ENCODE measurements at places on chromosomes 4 and X.

DNA sequence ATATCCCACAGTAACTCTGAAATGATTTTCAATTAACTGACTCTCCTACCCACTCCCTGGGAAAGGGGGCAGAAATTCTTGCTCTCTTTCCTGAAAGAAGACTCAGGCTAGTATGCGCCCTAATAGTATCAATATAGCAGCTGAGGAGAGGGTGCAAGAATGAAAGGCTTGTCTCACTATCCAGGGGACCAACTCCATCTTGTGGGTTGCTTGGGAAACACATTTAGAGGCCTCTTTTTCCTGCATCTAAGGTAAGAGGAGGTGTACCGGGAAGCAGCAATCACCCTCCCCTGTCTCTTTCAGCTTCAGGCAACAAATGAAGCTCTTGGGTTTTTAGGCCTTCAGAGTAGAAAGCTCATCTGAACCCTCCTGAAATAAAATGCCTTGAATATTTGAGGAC lies 11.3 kb downstream of the TMEM255A start:
- DNase-seq = no peak

GRCh38 chr4:45363931-45364330 lies 637.6 kb upstream of the GNPDA2 start:
- DNase-seq = no peak

GRCh38 chr4:13710246-13710885 lies 82.8 kb upstream of the BOD1L1 start:
- no peak for DNase-seq

DNA sequence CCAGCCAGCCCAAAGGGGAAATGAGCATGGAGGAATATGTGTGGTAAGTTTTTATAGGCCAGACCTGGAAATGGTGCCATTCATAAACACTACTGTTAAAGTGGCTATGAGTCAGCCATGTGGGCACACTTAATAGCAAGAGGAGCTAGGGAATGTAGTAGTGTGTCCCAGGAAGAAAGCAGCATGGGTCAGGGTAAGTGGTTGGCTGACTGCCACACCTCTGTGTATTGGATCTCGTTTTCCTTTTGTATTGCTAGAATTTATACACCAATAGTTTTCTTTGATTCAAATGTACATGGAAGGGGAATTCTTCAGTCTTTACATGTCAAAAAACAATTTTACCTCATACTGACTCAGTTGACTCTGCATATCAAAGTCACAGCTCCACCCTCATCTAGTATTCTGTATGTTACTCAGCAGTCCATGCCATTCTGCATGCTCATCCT lies 22.9 kb upstream of the SGMS2 start:
- no peak for DNase-seq

DNA sequence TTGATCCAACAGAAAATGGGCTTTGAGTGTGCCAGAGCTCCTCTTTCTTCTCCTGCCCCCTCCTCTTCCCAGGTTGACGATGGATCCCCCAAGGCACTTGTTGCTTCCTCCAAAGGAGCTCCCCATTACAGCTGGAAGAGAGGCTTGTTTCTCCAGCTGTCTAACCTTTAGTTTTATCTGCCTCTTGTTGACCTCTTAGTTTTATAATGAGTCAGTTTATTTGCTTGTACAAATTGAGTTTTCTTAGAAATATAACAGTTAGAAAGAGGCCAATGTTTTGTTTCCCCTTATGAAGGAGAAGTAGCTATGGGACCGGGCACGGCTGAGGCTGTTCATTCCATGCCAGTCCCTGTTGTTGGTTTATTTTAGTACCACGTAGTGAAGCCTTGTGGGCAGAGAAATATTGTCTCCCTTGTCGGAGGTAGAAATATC lies 158.2 kb downstream of the SPRY1 start:
- DNase-seq = no peak

- DNase-seq = no peak
These were observed 22.9 kb downstream of the SHISA3 start for GRCh38 chr4:42420140-42420539.

DNA sequence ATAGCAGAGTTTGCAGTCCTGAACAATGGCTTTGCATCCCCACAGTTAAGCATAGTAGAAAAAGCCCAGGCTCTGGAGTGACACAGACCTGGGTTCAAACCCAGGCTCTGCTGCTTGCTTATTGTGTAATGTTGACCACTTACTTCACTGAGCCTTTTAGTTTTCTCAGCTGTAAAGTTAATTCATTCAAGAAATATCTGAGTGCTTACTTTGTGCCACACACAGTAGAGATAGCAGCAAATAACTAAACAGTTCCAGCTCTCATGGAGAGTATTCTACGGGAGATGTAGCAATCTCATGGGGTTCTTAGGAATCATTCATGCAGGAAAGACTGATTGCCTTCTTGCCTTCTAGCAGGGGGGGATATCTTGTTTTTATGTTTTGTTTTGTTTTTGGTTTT lies 63.2 kb downstream of the SLC9A6 start:
- DNase-seq = no peak

GRCh38 chr4:170003071-170004070 lies 22.8 kb downstream of the MFAP3L start:
- no peak for DNase-seq

GRCh38 chr4:137587796-137588195 lies 55.5 kb upstream of the PCDH18 start:
- no peak for DNase-seq

DNA sequence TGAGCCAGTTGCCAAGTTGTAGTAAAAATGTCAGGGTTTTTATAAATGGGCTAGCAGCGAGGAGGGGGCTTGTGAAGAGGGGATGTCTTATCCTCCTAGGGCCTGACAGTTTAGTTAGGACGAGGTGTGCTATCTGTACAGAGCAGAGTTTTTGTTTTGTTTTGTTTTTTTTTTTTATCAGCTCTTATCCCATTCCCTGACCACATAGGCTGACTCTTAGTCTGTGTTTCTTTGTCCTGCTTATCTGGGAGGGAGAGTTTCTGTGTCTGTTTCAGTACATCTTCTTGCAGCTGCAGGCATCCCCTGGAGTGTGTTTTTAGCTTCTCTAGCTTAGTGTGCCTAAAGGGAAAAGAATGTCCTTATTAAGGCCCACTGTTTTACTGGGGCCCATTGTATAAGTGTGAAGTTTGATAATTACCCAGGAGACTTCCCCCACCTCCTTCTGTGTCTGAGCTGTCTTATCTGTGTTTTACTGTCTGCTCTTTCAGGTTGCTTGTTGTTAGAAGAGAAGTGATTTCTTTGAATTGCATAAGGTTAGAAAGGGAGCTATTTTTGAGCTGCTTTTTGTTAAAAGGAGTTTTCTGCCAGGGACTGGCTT lies 32.0 kb downstream of the PAGE2 start:
- DNase-seq = no peak

DNA sequence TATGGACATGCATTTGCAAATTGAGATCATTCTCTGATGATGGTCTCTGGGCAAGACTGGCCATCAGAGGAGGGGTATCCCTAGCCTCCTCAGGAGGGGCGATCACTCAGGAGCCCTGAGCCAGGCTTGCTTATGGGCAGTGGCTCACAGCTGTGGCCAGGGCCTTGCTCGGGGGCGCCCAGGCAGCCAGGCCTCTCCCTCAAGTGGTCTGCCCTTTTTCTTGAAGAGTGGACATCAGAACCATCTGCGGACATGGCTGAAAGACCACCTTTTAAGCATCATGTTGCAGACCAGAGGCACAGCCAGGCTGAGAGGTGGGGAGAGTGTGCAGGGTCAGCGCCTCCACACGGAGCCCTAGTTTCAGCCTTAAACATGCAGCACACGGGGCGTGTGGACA lies 106.7 kb upstream of the PSAPL1 start:
- DNase-seq = no peak

DNA sequence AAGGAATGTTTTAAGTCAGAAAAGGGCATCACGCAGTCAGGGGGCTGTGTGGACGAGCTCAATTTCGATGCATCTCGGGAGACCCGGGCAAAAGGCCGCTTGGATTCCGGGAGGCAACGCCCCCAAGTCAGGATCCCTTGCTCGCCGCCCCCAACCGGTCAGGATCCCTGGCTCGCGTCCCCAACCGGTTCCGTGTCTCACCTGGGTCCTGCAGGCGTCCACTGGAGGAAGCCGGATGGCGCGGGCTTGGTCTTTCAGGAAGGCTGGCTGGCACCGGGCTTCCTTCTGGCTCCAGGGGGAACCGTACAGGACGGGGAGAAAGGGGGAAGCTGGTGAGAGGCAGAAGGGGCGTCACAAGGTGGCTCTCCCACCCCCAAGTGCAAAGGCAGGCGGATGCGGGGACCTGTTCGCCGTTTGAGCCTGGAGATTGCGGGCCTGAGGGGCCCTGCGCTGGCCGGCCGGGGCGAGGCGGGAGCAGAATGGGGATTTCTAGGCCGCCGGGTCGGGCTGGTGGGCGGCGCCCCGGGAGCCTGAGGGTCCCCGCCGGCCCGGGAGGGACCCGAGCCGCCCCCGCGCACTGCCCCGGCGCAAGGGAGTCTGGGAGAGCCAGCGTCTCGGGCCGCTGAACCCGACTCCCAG lies 84.7 kb downstream of the HPRT1 start:
- no peak for DNase-seq

GRCh38 chr4:145047151-145047550 lies 50.8 kb downstream of the ANAPC10 start:
- no peak for DNase-seq

GRCh38 chrX:109448282-109448938 lies 33.5 kb downstream of the GUCY2F start:
- no peak for DNase-seq

DNA sequence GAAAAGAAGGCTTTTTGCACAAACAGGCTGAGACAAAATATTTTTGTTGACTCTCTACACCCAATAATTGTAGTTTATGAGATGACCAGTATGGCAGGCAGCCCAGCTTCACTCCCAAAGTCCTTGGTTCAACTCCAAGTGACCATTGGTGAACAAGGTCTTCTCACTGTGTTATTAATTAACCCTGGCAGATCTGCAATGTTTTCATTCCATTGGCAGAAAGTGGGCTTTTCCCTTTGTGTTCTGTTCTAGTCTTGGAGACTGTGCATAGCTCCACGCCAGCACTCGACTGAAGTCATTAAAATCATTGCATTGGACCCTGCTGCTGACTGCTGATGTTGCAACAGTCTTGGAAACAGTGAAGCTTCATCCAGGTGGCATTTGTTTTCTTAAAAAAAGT lies 277.3 kb upstream of the HAND2 start:
- DNase-seq = no peak

GRCh38 chr4:126916626-126917140 lies 716.1 kb upstream of the INTU start:
- DNase-seq = peak; percentile 73

GRCh38 chr4:180380733-180381132 lies 1862.5 kb upstream of the TENM3 start:
- DNase-seq = peak; percentile 20

- no peak for DNase-seq
These were observed 6.0 kb downstream of the GPKOW start for GRCh38 chrX:49117581-49117980.

GRCh38 chr4:76494871-76495590 lies 60.0 kb downstream of the SHROOM3 start:
- no peak for DNase-seq

DNA sequence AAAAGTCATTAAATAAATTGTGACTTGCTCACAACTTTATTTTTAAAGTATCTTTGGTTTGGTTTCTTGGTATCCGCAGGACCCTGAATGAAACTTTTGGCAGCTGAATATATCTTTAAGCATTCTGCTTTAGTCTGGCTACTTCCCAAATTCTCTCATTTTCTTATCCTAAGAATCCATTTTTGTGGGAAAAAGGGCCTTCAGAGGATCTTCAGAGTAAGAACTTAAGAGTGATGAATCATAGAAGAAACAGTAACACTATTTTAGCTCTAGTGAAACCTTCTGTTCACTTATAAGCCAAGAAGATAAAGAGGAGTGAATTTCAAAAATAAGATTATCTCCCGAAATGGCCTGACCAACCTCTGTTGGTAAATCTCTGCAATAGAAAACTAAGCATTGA lies 540.6 kb upstream of the MAGEB18 start:
- no peak for DNase-seq

DNA sequence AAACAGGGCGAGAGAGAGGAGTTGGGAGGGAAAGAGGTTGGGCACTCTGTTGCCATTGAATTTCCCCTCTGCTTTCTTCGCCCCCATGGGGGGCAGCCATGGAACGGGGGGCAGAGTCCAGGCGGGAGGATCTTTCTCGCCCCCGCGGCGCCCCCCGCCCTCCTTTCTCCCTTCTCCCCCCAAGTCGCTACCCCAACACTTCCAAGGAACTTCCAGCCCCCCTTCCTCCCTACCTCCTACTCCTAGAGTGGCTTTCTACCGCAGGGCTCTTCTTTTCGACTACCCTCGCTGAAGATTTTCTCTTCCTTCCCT lies 594 bp upstream of the STAG2 start:
- DNase-seq = no peak

DNA sequence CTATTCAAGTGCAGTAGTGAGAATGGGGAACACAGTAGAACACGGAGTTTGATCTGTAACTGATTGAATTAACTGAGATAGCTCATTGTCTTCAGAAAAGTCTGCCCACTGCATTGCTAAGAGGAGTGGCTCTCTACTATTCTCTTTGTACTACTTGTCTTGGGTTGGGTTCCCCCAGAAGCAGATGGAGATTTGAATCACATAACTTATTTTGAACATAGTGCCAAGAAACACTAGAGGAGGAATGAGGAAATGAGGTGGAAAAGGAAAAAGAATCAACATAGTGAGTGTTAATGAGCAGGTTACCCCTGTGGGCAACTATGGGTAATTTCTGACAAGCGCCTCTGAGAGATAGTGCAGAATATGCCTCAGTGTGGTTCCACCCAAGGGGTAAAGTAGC lies 362.7 kb downstream of the STIM2 start:
- DNase-seq = no peak

DNA sequence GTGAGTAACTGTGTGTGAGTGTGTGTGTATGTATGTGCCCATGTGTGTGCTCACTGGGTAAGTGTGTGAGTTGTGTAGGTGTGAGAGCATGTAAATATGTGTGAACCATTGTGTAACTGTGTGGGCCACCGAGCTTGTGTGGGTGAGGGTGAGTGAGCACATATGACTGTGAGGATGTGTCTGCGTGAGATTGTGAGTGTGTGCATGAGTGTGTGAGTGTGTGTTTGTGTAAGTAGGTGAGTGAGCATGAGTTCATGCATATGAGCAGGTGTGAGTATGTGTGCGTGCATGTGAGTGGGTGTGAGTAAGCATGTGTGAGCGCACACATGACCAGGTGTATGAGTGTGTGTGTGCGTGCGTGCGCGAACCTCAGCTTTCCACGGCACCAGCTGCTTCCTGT lies 1.4 kb upstream of the ATP2B3 start:
- DNase-seq = no peak
